Stimulated activated CD4-positive, alpha-beta T cell treated with anti-CD3 and anti-CD28 coated beads, Interleukin-4, amount 100 ng/mL, for 1 hour (primary cell): ENCODE measurements at places on chromosomes 6 and 20.

GRCh38 chr6:29708432-29709179, 14.6 kb upstream of the HLA-F start:
- no peak for DNase-seq

DNA sequence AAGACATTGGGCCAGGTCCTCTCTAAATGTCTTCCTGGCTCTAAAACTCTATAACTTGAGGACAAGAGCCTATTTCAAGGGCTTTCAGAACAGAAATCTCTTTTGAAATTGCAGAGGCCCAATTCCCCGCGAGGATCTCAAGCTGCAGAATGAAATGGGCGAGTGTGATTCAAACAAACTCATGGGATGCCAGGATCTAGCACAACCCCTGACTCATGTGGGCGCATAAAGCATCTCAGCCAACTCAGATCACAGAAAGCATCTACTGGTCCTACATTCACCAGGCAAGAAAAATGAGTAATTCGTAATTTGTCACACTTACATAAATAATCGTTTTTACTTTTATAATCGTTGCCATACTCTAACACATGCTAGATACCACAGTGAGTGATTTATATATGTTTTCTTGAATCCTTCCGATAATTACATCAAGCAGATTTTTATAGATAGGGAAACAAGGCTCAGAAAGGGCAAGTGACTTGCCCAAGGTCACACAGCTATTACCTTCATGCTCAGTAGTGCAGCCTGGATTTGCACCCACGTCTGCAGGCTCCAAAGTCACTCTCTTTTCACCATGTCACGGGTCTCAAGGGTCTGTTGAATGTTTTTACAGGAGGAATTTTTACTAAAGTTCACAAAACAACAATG, 26.2 kb downstream of the FOXF2 start:
- DNase-seq: no peak

- DNase-seq: no peak
Measured at GRCh38 chr20:47319517-47320252, 36.8 kb downstream of the ZMYND8 start.

GRCh38 chr20:46017272-46017671, 8.6 kb downstream of the MMP9 start:
- DNase-seq: no peak

- DNase-seq: peak; percentile 62
Measured at GRCh38 chr20:45138561-45139300, 14.5 kb upstream of the WFDC12 start.

GRCh38 chr6:155200012-155200411, 63.8 kb upstream of the CLDN20 start:
- DNase-seq: no peak

- DNase-seq: no peak
Measured at GRCh38 chr20:6519556-6519955, 247.9 kb upstream of the BMP2 start.

GRCh38 chr20:750801-751200, 17.5 kb downstream of the SLC52A3 start:
- no peak for DNase-seq

DNA sequence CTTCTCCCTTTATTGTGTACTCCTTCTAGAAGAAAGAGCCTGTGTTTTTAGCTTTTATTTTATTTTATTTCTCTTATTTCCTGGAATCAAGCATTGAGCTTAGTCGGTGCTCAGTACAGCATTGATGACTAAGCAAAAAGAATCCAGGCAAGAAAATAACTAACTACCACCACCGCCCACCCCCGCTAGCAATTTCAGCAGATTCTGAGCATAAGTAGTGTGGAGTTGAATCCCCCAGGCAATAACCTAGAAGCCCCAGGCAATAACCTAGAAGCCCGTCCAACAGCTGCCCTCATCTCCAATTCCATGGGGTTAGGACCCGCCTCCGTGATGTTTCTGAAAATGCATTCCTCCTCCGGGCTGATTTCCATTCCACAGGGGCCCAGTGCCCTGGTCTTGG, 258.0 kb upstream of the TAB2 start:
- peak; percentile 19 for DNase-seq

DNA sequence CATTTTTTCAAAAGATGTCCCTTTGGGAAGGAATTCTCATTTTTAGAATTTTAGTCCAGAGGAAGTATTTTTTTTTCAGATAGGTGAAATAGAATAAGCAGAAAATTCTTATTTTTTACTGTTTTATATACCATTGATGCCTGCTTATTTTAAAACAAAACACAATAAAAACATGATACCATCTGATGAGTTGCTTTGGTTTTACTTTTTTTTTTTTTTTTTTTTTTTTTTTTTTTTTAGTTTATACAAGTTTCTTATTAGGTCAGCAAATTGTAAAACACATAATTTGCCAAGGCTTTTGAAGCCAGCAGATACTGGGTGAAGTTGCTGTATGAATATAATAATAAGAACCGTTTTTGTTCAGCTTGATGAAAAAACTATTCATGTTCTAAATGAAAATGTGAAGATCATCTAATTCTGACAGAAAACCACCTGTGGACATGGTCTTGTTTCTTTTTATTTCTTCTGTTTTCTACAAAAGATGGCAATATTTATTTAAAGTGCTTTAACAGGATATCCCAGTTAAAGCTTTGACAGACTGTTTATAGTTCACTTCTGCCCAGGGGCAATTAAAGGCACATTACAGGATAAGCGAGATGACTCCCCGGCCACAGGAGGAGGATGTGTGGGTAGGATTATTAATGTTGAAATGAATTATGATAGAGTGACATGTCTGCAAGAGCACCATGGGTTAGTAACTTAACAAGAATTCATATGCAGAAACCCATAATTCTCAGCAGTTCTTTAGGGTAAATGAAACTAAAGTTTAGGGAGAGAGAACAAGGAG, 31.1 kb downstream of the MYB start:
- DNase-seq: no peak

GRCh38 chr20:35615667-35616464, at the start of gene SPAG4:
SPAG4 (plus strand) TSS chr20:35615829; CDS start chr20:35616004, 175 bp downstream.
- peak; percentile 100 for DNase-seq

- no peak for DNase-seq
Measured at GRCh38 chr6:149453597-149454345, 31.0 kb downstream of the ZC3H12D start.

GRCh38 chr6:55950071-55950814, 74.9 kb upstream of the BMP5 start:
- no peak for DNase-seq

- DNase-seq: peak; percentile 53
Measured at GRCh38 chr6:113969888-113970804, 802 bp downstream of the HDAC2 start.

- no peak for DNase-seq
Measured at GRCh38 chr20:57145089-57145631, 121.3 kb downstream of the BMP7 start.

DNA sequence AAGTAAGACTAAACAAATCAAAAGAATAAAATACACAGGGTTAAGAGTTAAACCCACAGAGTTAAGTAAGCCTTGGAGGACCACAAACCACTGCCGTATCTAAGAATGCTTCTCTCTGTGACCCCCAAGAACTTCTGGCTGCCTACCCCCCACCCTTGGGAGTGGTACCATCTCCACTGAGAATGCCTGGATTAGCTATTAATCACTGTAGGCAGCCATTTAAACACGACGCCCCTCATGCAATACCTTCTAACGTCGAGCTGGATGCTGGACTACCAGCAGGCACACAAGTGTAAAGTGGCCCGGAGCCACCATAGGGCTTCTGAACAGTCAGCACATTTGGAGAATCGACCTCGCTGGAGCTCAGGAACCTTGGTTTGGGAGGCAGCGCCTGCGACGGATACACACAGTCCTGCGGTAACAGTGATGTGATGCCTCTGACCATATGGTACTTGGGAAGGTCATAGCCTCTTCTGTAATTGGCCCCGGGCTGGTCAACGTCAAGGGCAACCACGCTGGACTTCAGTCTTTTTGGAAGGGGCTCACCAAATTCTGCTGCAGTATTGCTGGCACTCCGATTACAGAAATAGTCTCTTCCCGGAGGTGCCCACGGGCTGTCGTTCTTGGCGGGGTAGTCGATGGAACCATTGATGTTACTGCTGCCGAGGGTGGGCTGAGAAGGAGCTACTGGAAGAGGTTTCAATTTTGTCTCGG, 18.0 kb downstream of the ZNF217 start:
- DNase-seq: no peak

DNA sequence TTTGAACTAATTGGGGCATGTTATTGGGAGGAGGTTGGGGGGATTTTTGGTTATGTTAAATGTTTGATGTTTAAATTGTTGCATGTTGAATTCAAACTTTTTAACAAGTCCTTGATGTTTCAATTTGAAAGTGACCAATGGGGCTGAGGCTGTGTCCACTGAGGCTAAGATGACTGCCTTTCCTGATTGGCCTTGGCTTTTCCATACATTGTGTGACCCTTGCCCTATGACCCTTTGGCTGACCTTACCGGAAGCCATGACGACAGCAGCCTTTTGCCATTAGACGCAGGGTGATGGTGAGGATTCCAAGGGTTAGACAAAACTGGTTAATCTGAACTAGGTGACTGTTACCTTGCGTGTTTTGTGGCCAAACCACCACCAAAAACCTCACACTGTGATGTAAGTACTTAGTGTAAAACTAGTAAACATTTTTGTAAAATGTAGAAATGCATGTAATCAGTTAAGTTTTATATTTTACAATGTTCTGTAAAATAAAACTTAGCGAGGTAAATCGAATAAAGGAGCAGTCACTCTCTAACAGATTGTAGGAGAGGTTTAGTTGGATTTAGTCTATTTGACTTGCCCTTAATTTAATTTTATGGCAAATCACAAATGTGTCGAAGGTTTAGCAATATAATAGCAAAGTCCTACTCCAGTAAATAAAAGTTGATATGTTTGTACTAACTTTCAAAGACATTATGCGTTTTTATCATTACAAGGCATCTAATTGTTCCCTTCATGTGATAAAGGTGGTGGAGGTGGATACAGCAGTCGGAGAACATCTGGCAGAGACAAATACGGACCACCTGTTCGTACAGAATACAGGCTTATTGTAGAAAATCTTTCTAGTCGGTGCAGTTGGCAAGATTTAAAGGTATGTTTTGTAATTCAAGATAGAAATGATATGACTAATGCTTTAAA, 1.6 kb downstream of the SRSF6 start:
- DNase-seq: no peak

DNA sequence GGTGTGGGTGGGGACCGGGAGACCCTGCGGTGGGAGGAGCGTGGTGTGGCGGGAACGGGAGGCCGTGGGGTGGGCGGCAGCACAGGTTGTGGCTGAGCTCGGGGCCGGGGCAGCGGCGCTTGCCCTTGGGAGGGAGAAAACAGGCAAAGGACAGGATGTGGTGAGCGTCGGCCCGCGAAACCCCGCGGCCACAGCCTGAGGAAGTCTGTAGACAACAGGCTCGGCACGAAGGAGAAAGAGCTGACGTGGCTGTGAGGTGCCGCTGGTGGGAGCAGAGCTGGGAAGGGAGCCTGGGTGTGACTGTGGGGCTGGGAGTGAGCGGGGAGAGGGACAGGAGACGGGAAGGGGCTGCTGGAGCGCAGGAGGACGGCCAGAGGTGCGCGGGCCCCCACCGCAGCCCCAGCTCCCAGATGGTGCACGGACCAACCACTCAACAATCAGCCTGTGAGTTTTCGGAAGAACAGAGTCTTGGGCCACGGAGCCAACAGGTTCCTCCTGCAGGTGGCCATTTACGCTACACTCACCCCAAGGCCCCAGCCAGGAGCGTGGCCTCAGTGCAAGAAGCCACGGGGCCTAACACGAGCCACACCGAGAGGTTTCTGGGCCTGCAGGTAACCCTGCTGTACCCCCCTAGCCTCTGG, 202.8 kb downstream of the DLL1 start:
- peak; percentile 43 for DNase-seq

- no peak for DNase-seq
Measured at GRCh38 chr6:70310063-70310694, 7.3 kb upstream of the COL9A1 start.

DNA sequence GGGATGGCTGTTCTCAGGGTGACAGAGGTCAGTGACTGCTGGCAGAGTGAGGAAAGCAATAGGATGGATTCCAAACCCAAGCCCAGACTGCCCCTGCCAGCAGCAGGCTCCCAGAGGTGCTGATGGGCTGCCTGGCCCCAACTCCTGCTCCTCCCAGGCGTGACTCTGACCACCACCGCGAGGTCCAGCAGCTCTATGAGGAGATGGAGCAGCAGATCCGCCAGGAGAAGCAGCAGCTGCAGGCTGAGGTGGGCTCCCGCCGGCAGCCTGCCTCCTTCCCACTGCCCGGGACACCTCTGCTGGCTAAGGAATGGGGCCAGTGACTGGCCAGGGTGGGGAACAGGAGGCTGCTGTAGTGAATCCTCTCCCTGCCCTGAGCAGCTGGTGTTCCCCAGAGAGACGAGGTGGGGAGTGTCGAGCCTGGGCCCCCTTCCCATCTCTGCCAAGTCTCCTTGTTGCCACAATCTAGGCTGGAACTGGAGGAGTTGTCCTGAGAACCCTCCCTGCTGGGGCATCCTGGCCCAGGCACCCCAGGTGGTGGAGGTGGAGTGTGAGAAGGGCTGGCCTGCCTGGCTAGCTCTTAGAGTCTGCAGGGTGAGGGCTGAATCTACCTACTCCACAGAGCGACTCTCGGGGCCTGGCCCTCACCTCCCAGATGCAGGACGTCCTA, 20.4 kb downstream of the RAB44 start:
- DNase-seq: no peak

DNA sequence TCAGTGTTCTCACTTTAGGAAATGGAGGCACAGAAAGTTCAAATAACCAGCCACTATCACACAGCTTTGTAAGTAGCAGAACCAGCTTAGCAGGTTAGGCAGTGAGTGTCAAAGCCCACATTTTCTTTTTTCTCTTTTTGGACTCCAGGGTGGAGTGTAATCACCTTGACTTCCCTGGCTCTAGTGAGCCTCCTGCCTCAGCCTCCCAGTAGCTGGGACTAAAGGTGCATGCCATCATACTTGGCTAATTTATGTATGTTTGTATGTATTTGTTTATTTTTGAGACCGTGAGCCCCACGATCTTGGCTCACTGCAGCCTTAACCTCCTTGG, 7.8 kb upstream of the NCOA3 start:
- no peak for DNase-seq

- no peak for DNase-seq
Measured at GRCh38 chr6:118319416-118319815, 228.7 kb upstream of the PLN start.

- DNase-seq: no peak
Measured at GRCh38 chr20:63261060-63261794, 7.0 kb upstream of the NKAIN4 start.

DNA sequence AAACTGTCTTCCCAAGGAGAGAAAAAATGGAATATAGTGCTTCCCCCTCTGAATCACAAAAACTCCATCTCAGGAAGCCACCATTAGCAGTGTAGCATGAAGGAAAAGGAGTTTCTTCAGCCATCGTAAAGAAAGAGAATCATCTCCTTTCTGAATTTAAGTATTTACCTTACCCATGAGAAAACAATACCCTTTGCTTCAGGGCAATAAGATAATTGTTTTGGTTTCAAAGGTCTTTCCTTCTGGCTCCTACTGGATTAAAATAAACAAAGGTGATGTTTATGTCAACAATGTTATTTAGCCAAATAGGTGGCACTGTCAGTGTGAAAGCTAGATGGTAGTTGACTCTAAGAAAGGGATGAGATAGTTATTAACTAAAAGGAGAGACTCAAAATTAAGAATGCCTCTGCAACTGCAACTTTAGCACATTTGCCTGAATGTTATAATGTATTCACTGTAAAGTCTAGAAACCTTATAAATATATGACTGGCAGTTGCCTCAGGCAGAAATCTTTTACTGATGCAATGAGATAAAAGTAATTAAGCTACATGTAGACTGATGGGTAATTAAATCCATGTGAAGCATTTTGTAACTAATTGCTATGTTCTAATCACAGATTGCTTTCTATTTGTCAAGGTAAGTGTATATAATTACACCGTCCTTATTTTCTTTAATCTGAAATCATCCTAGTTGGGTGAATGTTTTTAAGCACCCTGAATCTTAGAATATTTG, 399.0 kb downstream of the CDKAL1 start:
- DNase-seq: no peak

- DNase-seq: no peak
Measured at GRCh38 chr6:152651986-152652385, 14.8 kb upstream of the SYNE1 start.
